Activated T-helper 1 cell treated with Interleukin-2 at 50 U/mL for 16 hours (primary cell): ENCODE measurements at places on chromosomes 6 and 20.

DNA sequence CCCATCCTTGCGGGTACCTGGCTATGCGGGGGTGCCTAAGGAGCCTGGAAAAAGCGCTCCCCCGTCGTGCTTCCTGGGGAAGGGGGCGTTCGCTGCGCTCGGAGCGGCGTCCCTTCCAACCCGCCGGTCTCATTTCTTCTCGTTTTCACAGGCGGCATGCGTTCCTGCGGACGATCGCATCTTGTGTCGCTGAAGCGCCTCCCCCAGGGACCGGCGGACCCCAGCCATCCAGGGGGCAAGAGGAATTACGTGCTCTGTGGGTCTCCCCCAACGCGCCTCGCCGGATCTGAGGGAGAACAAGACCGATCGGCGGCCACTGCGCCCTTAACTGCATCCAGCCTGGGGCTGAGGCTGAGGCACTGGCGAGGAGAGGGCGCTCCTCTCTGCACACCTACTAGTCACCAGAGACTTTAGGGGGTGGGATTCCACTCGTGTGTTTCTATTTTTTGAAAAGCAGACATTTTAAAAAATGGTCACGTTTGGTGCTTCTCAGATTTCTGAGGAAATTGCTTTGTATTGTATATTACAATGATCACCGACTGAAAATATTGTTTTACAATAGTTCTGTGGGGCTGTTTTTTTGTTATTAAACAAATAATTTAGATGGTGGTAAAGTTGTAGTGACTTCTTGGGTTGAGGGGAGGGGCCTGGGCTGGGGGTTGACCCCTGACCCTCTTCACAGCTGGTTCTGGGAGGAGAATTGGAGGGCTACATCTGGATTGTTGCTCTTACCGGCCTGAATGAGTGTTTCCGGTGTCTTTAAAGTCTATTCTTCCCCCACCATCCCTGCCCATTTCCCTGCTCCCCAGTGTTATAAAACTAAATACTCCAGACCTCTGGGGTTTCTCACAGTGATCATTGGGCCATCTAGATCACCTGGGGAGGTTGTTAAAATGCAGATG, 1.1 kb downstream of the ID1 start:
- DNase-seq, result no peak

GRCh38 chr6:89596484-89596883, 42.1 kb downstream of the LYRM2 start:
- no peak for DNase-seq

DNA sequence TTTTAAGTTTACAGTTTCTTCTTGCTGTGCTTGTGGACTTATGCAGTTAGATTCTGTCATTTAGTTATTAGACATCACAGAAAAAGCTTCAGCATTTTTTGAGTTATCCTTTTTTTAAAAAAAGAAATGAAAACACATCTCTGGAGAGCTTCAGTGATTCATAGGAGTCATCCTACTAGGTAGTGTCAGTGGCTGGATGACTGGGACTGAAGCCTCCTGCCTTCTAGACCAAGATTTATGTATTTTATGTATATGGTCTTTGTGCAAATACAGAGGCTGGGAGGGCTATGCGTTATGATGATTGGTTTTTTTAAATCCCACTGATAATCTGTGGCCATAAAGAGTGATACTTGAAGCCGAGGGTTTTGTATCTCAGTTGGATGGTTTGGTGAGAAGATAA, 125.9 kb upstream of the JAG1 start:
- DNase-seq, result no peak

- no peak for DNase-seq
Observed at GRCh38 chr6:19812512-19813119, 24.6 kb upstream of the ID4 start.

GRCh38 chr20:62571669-62572344, 70.5 kb upstream of the SLCO4A1 start:
- DNase-seq, result no peak
